ENCODE measurements at places on chromosomes 1 and 21.

DNA sequence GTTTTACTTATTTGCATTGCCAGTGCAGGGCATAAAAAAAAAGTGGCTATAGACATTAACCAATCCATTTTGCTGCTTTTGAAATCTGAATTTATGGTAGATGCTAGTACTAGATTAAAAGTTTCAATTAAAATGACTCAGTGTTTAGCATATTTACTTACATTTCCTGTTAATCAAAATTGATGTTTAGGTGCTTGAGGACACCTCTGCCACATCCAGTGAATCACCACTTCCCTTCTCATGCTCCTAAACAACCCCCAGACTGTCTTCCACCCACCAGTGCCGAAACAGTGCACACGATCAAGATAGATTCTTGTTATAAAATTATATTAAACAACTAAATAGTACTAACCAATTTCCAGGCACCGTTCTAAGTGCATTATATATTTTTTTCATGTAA lies 32.7 kb downstream of the HSD17B7 start:
- DNase-seq = no peak

DNA sequence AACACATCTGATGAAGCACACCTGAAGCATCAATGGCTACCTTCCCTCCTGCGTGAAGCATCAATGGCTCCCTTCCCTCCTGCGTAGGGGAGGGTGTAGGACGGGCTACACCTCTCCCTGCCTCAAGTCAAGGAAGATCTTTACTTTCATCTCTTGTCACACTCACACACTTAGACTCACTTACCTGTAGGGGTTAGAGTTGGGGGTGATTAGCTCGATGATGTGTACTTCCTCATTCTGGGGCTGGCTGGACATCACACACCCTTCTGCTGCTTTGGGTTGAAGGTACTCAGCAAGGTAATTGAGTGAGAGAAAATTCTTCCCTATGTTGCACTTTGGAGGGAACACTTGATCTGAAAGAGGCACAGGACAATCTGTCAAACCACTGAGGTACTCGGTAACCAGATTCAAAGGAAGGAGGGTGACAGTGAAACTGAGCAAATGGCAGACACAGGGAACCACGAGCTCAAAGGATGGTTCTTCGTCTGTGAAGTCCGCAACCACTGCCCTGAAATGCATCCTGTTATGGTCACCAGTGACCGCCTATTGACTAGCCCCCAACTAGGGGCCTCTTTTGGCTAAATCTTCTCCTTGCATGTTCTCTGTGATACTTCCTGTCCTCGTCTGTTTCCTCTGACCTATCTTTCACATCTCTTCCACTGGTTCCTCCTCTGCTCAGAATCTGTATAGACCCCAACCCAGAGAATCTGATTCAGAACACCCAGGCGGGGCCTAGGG lies 156.2 kb downstream of the TGFBR3 start:
- DNase-seq = no peak

DNA sequence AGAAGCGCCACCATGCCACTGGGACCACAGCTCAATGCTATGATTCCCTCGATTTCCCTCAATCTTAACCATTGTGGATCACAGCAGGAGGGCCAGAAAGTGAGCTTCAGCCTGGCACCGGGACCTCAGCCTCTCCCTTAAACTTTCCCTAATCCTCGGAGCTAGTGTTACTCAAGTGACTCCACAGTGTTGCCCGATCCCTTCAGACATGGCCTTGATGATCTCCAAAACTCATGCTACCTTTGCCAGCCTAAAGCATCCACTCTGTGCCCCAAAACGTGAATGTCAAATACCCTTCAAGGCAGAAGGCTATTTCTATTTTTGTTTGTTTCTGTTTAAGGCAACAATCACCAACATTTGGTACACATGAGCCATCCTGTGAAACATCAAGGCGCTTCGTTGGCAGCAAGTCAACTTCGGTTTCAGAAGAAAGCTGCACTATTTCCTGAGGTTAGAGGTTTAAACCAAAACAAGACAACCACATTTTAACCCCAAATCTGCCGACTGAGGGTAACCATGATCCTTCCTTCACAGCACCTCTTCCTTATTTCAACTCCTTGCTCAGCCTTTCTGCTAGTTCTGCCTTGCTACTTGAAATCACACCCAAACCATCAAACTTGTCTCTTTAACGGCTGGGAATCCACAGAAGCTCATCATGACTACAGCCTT lies 94.4 kb upstream of the KRTAP19-8 start:
- DNase-seq = no peak

- no peak for DNase-seq
These were observed 46.0 kb downstream of the PKP1 start for GRCh38 chr1:201329286-201329685.

- DNase-seq = no peak
These were observed 276.5 kb upstream of the DPYD start for GRCh38 chr1:98197356-98197755.

- DNase-seq = no peak
These were observed 92.4 kb downstream of the NTPCR start for GRCh38 chr1:233042834-233043233.

GRCh38 chr1:51236531-51237350 lies 668 bp downstream of the RNF11 start:
- peak; percentile 30 for DNase-seq

DNA sequence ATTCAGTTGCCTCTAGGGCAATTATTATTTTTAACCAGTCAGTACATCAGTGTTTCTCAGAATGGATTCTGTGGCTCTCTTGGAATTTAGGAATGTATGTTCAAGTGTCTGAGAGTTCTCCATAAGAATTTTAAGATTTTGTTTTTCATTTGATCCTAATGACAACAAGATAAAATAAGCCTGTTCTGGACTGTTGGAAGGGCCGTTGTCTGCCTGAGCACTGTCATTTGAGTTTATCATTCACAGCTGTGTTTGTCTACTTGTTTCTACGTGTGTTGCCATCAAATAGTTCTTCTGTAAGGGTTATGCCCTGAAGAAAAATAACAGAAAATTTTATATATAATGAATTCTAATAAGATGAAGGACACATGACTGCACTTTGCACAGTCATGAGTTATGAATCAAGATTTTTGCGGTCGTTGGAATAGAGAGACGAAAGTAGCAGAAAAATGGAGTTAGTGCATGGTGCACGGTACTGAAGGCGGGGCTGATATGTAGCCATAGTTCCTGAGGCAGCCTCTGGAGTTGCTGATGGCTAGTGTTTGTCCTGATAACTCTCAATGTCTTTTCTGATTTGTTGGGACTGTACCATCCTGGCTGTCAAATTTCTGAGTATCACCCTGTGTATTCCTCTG lies 92.5 kb downstream of the NOS1AP start:
- DNase-seq = no peak

GRCh38 chr1:52054496-52055065 lies 410 bp downstream of the TXNDC12 start:
- DNase-seq = no peak

DNA sequence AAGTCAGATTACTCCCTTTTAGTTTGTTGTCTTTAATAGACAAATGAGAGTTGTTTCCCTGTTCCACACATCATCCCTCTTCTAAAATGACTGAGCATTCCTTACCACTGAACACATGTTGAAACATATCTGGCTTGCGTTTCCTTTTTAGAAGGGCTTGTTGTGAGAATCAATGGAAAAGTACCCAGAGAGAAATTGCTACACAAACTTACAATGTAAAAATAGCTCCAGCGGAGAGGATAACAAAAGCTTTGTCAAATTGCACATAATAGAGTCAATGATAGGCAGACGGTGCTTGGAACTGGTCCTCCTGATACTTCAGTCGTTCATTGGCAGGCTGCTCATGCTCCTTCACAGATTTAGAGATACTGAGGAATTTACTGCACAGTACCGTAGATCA lies 123.9 kb downstream of the CYYR1 start:
- no peak for DNase-seq

DNA sequence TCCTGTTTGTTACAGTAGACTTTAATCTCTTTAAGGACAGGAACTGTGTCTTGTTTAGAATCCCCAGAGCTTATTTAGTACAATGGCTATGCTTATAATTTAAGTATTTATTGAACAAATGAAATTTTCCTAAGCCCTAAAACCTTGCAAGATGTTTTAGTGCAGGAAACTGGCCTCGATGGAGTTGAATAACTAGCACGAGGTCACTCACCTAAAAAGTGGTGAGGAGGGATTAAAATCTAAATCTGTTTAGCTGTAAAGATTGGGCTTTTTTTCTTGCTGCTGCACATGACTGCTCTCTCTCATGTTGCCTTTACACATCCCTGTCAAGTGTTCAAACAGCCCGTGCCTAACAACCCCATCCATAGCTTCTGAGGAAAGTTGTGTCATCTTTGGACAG lies 10.2 kb downstream of the NFYC start:
- DNase-seq = no peak

- peak; percentile 32 for DNase-seq
These were observed 41.6 kb downstream of the NSL1 start for GRCh38 chr1:212749821-212750535.

- peak; percentile 41 for DNase-seq
These were observed at the start of gene FNDC5 for GRCh38 chr1:32870615-32871363. FNDC5 (minus strand) TSS chr1:32870912.

DNA sequence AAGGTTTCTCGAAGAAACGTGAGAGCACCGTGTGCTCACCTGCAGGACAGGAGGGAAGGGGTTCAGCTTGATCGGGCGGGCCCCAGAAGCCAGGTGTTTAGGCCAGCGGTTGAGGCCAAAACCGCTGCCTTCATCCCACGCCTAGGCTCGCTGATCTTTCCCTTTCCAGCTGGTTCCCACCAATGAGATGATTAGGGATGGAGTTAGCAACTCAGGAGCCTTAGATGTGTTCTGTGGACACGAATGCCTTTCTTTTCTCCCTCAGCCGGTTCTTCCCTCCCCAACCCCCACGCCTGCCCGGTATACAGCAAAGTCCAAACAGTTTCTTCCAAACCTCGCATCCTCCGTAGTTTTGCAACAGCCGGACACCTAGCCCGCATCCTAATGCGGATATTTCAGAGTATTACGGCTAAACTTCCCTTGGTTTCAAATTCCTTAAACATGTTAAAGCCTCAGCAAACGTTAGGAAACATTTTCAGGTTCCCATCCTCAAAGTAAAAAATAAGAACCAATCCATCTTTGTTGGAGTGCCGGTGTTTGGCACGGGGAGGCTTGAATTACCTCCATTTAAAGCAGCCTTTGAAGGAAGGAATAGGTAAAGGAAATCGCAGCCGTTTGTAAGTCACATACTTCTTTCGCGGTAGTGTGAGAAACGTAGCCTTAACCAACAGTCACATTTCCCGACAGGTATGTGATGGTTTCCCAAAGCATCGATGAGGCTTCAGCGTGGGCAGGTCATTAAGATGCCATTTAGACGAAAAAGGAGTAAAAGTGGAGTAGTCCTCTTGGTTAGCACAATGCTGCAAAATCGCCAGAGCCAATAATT lies 1.1 kb downstream of the LRRC8C start:
- peak; percentile 24 for DNase-seq

- peak; percentile 59 for DNase-seq
These were observed 39.7 kb downstream of the F13B start for GRCh38 chr1:197027359-197027758.

GRCh38 chr1:227808566-227808965 lies 6.9 kb upstream of the PRSS38 start:
- no peak for DNase-seq

DNA sequence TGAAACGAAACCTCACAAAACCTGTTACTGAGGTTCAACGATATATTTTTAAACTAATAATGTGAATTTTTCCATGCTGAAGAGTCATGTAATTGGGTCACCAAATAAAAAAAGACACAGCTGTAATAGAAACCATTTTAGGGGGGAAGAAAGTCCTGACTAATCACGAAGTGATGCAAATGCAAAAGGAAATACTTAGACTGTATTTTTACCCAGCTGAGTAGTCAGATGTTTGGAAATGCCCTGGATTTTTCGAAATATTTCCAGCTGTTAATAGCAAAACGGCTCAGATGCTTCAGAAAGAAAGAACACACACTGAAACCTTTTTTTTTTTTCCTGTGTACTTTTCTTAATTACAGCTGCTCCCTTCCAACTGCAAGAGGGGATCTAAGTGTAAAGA lies 210.3 kb downstream of the SETD4 start:
- no peak for DNase-seq

DNA sequence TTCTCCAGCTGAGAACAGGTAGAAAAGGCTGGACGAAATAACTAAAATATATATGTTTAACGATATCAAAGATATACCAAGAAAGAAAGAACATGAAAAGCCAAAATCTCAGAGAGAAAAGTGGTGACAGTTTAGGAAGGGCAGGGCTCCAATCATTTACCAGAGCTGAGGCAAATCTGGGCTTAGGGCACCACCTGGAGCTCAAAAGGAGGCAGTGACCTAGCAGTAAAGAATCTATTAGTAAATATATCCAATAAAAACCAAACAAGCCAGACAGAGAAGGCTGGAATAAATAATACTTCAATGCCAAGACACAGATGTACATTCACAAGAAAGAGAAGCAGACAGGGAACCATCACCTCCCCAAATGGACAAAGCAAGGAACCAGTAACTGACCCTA lies 43.5 kb downstream of the CHIA start:
- peak; percentile 26 for DNase-seq

GRCh38 chr1:55444667-55445066 lies 229.5 kb upstream of the USP24 start:
- DNase-seq = no peak

DNA sequence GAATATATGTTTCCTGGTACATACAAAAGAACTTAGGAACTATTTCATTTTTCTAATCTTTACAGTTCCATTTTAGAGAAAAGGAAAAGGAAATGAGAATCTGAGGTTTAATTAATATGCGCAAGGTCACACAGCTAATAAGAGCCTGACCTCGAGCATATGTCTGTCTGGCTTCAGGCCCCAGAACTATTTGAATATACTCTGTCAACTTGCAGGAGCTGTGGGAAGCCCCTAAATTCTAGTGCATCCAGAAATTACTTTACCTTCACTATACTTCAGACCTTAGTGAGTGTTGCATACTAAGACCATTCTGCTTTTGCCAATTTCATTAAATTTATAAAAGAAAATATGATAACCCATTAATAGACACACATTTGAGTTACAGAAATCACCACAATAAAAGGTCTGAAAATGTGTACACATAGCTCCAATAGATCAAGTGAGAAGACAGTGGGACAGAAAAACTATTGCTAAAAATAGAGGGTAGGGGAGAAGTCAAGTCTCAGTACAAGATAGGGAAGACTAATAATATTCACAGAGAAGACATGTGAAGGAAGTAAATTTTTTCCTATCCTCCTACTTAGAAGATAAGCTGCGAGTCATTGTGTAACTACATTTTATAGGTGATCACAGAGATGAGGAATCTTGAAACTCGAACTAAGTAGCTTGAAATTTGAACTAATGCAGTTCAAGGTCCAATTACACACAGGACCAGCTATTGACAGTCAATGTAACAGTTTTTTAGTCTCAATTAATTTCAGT lies 3.8 kb downstream of the RGS13 start:
- no peak for DNase-seq

DNA sequence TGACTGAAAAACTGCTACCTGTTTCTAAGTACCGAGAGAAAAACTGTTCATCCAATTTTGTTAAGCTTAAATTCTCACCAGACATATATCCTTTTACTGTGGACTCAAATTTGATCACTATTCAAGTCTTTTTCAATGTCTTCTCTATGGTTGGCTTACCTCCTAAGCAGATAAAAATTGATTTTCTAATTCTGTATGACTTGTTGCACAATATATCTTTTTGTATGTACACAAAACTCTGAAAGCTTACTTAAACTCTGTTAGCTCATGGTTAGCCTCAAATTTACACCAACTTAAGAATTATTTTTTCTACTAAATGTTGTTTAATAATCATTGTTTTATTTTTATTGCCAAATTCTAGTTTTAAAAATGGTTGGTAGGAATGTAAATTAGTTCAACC lies 715.4 kb downstream of the LTN1 start:
- no peak for DNase-seq

GRCh38 chr1:82994616-82995263 lies 1004.2 kb downstream of the TTLL7 start:
- DNase-seq = no peak

- no peak for DNase-seq
These were observed 127.3 kb downstream of the HLCS start for GRCh38 chr21:36839123-36839522.

Data from Calu3 (cell line).